Suprapubic skin (tissue), 4 donors: ENCODE measurements at places on chromosomes 3 and 15.

DNA sequence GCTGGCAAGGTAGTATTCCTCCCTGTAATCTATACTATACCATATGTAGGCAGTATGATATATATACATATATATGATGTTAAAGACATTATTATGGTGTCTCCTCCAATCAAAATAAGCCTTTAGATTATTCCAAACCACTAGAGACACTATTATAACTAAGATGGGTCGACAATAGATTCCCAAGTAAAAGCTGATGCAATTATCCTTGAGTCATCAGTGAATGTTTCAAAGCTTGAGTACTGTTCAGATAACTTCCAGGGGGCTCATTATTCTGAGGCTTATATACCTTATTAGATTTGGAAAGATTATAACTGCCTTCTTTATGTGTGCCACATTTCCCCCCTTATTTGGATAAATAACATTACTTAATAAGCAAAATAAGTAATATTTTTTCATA, 11.9 kb upstream of the C3orf38 start:
- no peaks in the 10 kb centered on the region for H3K4me1 ChIP-seq
- no peaks in the 10 kb centered on the region for H3K27me3 ChIP-seq
- DNase-seq: no peak
- H3K4me3 ChIP-seq: no peak overlapping the region
- peaks cover 22% of the 10 kb centered on the region for H3K36me3 ChIP-seq
- no peak overlapping the region for H3K27ac ChIP-seq

GRCh38 chr3:102599819-102600576, 165.2 kb downstream of the ZPLD1 start:
- H3K36me3 ChIP-seq: no peaks in the 10 kb centered on the region
- no peaks in the 10 kb centered on the region for H3K4me1 ChIP-seq
- H3K27me3 ChIP-seq: no peaks in the 10 kb centered on the region
- DNase-seq: no peak
- H3K27ac ChIP-seq: no peak overlapping the region

DNA sequence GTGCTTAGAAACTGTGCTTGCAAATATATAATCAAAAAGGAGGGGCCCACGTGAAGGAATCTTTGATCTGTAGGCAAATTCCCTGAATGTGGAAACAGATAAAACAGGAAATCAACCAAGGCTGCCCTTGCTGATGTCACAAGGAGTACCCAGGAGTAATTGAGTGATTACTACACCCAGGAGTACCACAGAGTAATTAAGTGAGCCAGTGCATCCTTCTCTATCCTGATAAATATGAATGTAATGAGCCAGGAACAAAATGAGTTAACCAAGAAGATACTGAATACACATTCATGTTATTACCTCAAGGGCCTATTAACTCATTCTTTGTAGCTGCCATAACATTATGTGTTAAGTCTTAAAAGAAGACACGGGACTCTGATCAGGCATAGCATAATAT, 87.3 kb upstream of the POU1F1 start:
- no peaks in the 10 kb centered on the region for H3K36me3 ChIP-seq
- no peaks in the 10 kb centered on the region for H3K27me3 ChIP-seq
- H3K4me1 ChIP-seq: no peaks in the 10 kb centered on the region
- H3K4me3 ChIP-seq: no peak overlapping the region
- H3K27ac ChIP-seq: no peak overlapping the region
- no peak for DNase-seq

- no peak overlapping the region for H3K4me3 ChIP-seq
- H3K4me1 ChIP-seq: no peaks in the 10 kb centered on the region
- no peaks in the 10 kb centered on the region for H3K36me3 ChIP-seq
- no peaks in the 10 kb centered on the region for H3K27me3 ChIP-seq
Observed at GRCh38 chr15:46815240-46815639, 902.1 kb upstream of the SEMA6D start.
